ENCODE measurements at places on chromosomes 12 and 14.
A peak's percentile ranks its signal among the peaks of the same experiment; 100 is the strongest.

DNA sequence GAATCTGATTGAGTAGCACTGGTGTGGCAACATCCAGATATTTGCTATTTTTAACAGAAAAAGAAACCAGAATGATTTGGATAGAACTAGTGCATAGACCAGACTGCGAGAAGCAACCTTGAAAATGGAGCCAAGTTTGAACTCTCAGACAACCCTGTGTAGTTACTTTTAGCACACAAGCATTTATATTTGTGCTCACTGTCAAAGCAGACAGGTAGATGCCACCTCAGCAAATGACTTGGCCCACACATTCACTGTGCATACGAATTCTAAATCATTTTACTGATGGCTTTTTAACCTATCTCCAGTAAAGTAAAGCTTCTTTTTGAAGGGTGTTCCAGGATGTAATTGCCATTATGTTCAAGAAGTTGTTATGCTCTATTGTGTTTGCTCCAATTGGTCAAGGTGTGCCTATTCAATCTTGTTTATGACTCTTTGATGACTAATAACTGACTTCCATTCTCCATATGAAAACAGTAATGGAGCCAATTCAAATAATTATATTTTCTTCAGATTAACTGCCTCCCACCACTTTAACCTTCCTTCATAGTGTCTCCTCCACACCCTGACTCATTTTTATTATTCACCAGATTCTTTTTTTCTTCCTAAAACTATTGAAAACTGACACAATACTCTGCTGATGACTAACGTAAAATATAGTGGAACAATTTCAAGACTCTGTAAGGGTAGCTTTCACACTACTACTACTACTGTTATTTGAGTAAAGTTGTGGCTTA, 138.5 kb downstream of the CCER1 start:
- peak; percentile 6 for DNase-seq

DNA sequence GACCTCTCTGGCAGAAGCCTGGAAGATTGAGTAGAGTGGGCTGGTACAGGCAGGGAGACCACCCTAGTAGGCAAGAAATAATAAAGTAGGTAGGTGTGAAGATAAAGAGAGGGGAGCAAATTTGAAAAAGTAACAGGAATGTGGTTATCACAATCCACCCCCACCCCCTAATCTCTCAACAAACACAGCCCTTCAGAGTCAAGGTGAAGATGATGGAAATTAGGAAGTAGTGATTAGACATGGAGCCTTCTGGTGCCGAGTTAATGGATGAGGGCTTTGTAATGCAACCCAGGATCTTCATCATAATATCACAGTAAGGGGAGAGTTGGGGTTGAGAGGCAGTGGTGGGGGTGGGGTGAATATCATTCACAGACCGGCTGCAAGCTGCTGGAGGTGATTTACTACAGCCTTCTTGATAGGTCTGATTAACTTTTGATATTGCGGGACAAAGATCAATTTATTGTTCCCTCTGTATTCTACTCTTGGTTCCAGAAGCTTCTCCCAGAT, 29.2 kb upstream of the CRY1 start:
- DNase-seq: no peak

- DNase-seq: no peak
Observed at GRCh38 chr14:106681568-106681967, 1155.2 kb downstream of the TMEM121 start.

DNA sequence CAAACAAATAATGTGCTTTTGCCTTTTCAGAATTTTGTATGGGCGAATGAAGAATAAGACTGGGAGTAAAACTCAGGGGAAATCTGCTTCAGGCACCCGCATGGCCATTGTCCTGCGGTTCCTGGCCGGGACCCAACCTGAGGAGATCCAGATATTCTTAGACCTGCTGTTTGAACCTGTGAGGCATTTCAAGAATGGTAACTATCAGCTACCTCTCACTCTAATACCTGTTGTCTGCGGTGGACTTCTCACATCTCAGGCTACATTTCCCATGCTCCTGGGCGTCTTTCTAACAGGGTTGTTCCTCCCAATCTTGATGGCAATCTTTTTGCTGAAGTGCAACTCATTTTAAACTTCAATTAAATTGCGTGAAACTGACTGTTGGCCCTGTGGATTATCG, 47.1 kb downstream of the UTP20 start:
- no peak for DNase-seq

GRCh38 chr14:95504135-95505029, 12.1 kb downstream of the SYNE3 start:
- DNase-seq: peak; percentile 49

DNA sequence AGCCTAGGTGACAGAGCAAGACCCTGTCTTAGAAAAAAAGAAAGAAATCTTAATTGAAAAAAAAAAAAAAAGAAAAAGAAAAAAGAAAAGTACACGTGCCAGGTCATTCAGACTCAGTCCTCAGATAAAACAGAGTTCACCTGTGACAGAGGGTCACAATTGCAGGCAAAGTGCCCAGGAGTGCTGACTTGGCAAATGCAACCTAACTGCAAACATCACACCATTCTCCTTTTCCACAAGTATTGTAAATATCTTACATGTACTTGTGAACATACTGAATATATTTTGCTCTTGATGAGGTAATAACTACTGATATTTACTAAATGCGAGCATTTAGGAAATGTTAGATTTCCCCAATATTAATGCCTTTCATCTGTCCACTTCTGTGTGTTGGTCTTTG, 9.0 kb upstream of the COL2A1 start:
- DNase-seq: no peak

DNA sequence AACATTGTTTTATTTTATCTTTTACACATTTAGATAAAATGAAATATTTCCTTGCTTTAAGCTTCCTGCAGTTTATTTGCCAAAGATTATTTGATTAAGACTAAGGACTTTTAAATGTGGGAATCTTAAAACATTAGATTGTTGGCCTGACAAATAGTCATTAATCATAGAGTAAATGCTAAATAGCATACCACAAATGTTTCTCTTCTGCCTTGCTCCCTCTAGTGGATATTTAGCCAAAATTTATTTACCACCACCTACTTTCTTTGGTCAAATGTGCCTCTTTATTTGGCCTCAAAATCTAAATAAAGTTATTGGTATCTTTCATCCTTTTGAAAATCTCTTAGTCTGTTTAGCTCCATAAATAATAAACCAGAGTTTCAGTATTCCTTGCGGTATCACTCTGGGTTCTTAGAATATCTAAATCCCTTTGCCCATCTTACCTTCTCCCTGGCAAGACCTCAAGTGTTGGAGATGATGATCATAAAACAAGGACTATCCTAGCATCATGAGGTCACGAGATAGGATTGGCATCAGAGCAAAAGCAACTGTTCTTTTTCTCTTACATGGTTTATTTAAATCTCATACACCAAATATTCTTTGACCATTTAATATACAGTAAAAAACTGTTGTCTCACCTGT, 150.6 kb upstream of the AEBP2 start:
- DNase-seq: peak; percentile 43

- no peak for DNase-seq
Observed at GRCh38 chr14:94938016-94938415, 168.1 kb upstream of the GSC start.

- no peak for DNase-seq
Observed at GRCh38 chr12:97560350-97560749, 97.7 kb downstream of the RMST start.

DNA sequence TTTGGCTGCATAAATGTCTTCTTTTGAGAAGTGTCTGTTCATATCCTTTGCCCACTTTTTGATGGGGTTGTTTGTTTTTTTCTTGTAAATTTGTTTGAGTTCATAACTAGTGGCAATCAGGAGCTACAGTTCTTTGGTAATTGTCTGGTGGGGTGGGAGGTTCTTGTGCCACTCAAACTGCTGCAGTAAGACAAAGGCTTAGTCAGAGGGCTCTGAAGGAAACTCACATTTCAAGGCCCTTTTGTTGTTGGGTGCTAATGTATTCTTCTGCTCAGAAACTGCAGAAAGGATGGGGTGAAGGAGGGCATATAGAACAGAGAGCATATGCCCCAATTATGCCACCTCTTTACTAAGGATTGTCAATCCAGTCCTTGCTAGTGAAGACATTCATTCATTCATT, 21.9 kb downstream of the MYRFL start:
- DNase-seq: no peak

DNA sequence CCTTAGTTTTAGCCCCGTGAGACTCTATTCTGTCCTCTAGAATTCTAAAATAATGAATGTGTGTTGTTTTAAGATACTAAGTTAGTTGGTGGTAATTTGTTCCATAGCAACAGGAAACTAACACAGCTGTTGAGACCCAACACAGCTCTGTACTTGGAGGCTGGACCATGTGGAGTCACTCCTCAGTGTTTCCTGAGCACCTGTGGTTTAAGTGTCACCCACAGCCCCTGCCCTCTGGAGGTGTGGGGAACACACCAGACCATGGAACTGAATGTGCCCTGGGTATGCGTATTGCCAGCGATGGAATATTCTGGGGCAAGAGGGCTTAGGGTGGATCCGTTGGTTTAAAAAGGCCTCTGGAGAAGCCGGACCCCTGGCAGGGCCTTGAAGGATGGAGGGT, 16.6 kb upstream of the GPR68 start:
- no peak for DNase-seq
